ENCODE measurements at places on chromosomes 6 and 20. TPM values are rescaled to one million over a fixed set of nuclear protein-coding genes. Genes with fewer than 3 reads are reported as not detected.

DNA sequence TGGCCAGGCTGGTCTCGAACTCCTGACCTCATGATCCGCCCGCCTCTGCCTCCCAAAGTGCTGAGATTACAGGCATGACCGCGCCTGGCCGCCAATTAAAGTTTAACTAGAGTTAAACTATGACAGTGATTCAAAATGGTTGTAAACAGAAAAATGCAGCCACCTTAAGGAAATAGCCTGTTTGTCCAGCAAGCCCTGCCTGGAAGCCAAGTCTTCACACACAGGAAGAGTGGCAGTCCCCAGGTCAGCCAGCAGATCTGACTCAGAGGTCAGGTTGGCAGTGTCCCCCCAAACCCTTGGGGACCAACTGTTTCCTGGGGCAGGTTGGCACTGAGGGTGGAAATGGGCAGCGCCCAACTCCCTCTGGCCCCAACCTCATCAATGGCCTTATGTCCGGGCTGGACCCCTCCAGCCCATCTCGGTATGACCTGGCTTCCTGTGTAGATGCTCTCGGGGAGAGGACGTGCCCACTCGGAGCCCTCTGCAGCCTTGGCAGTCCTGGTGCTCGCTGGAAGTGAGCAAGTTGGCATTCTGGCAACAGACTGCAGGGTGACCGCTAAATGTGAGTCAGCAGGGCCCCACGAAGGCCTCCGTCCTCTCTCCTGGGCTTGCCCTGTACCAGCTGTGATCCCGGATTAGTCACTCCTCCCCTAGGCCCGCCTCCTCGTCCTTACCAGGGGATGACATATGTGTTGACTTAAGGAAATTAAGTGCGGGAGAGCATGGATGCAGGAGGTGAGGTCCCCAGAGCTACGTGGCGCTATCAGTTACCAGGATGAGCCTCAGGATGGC lies 9.7 kb upstream of the HSP90AB1 start:
- no peaks in the 10 kb centered on the region for H3K27me3 ChIP-seq
- H3K4me1 ChIP-seq: peaks cover 41% of the 10 kb centered on the region
- peak; percentile 99 for DNase-seq
- peaks cover 50% of the 10 kb centered on the region for H3K36me3 ChIP-seq
- H3K4me3 ChIP-seq: peak overlapping the region; percentile 83

- H3K27me3 ChIP-seq: no peaks in the 10 kb centered on the region
- H3K4me1 ChIP-seq: no peaks in the 10 kb centered on the region
- no peaks in the 10 kb centered on the region for H3K36me3 ChIP-seq
- H3K4me3 ChIP-seq: no peak overlapping the region
- no peak overlapping the region for H3K27ac ChIP-seq
- no peak for DNase-seq
Observed at GRCh38 chr6:126147291-126147815, 161.0 kb downstream of the TRMT11 start.

- H3K4me1 ChIP-seq: no peaks in the 10 kb centered on the region
- H3K27ac ChIP-seq: no peak overlapping the region
- no peaks in the 10 kb centered on the region for H3K27me3 ChIP-seq
- H3K4me3 ChIP-seq: no peak overlapping the region
- H3K36me3 ChIP-seq: peaks cover 12% of the 10 kb centered on the region
- no peak for DNase-seq
Observed at GRCh38 chr6:166933396-166933795, 23.0 kb downstream of the RNASET2 start.

DNA sequence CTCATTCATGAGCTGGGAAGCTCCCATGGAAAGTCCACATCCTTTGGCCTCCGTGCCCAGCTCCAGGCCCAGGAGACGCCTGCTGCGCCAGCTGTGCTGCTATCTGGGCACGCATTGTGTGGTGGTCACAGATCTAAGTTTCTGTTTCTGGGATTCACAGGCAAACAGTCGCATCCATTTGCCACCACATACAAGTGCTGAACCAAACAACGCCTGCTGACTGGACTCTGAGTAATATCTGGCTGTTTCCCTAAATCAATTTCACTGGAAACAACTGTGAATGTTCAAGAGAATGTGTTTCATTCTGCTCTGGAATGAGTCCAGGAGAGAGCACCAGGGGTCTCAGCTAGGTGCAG lies 45.5 kb downstream of the IRF4 start:
- H3K36me3 ChIP-seq: no peaks in the 10 kb centered on the region
- no peak overlapping the region for H3K4me3 ChIP-seq
- no peak overlapping the region for H3K27ac ChIP-seq
- H3K27me3 ChIP-seq: peaks cover 30% of the 10 kb centered on the region
- DNase-seq: no peak
- peaks cover under 1% of the 10 kb centered on the region for H3K4me1 ChIP-seq

- H3K27ac ChIP-seq: no peak overlapping the region
- H3K27me3 ChIP-seq: no peaks in the 10 kb centered on the region
- DNase-seq: no peak
- no peaks in the 10 kb centered on the region for H3K36me3 ChIP-seq
Observed at GRCh38 chr6:11908436-11909105, 103.5 kb upstream of the HIVEP1 start.

DNA sequence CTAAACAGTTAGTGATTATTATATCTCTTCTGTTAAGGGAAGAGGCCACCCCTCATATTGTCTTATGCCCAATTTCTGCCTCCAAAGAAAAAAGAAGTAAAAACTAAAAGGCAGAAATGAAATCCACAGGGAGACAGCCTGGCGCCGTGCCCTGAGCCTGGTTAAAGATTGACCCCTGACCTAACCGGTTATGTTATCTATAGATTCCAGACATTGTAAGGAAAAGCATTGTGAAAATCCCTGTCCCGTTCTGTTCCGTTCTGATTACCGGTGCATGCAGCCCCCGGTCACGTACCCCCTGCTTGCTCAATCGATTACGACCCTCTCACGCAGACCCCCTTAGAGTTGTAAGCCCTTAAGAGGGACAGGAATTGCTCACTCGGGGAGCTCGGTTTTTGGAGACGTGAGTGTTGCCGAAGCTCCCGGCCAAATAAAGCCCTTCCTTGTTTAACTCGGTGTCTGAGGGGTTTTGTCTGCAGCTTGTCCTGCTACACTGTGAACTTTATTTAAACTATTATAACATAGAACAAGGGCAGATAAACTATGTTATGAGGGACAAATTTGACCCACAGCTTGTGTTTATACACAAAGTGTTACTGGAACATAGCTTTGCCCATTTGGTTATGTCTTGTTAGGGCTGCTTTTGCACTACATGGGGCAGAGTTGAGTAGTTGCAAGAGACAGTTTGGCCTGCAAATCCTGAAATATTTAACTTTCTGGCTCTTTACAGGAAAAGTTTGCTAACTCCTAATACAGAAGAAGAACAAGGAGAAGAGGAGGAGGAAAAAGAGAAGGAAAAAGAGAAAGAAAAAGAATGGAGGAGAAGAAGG lies 49.6 kb downstream of the CD24 start:
- H3K36me3 ChIP-seq: peaks cover 12% of the 10 kb centered on the region
- peaks cover 23% of the 10 kb centered on the region for H3K4me1 ChIP-seq
- no peaks in the 10 kb centered on the region for H3K27me3 ChIP-seq

GRCh38 chr20:18705910-18706309 lies 107.7 kb upstream of the SCP2D1 start:
- H3K36me3 ChIP-seq: no peaks in the 10 kb centered on the region
- no peak overlapping the region for H3K4me3 ChIP-seq
- no peaks in the 10 kb centered on the region for H3K27me3 ChIP-seq
- no peak overlapping the region for H3K27ac ChIP-seq
- no peak for DNase-seq

- peaks cover 21% of the 10 kb centered on the region for H3K36me3 ChIP-seq
- H3K27me3 ChIP-seq: no peaks in the 10 kb centered on the region
- peak overlapping the region; percentile 95 for H3K27ac ChIP-seq
- H3K4me1 ChIP-seq: peaks cover 21% of the 10 kb centered on the region
Observed at GRCh38 chr20:38961530-38962043, 557 bp upstream of the DHX35 start.

- peaks cover 40% of the 10 kb centered on the region for H3K4me1 ChIP-seq
- H3K27ac ChIP-seq: peak overlapping the region; percentile 61
- peaks cover 6% of the 10 kb centered on the region for H3K36me3 ChIP-seq
- DNase-seq: peak; percentile 80
Observed at GRCh38 chr6:1641343-1641885, 31.7 kb downstream of the FOXC1 start.

- no peak overlapping the region for H3K27ac ChIP-seq
- peaks cover 8% of the 10 kb centered on the region for H3K27me3 ChIP-seq
- no peak for DNase-seq
- H3K4me1 ChIP-seq: peaks cover 8% of the 10 kb centered on the region
- H3K36me3 ChIP-seq: no peaks in the 10 kb centered on the region
Observed at GRCh38 chr20:38863024-38863851, 57.7 kb downstream of the PPP1R16B start.

DNA sequence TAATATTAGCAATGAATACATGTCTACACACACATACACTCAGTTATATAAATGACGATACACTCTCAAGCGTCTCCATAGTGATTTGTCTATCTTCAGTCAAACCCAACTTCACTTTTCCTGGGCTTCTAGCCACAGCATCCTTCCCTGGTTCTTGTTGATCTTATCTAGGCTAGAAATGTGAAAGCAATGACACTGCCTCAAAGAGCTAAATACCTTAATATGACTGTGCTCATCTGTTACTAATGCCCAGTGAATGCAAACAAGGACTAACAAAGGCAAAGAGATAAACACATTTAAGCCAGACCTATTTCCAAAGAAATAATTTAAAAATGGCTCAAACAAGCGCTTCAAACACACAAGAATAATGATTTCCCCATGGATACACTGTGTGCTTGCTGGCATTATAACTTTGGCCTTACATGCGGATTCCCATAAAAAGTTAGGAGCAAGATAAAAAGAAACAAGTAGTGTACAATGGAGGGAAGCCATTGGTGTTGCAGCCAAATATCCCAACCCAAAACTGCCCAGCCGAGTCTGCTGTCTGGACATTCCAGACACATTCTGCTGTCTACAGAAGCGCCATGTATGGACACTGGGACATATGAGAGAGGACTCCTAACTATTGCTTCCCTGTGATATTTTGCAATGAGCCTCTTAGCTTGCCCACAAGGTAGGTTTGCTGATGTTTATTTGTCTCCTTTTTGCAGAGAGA lies 19.5 kb upstream of the DAAM2 start:
- no peaks in the 10 kb centered on the region for H3K4me1 ChIP-seq
- H3K36me3 ChIP-seq: no peaks in the 10 kb centered on the region
- H3K27me3 ChIP-seq: peaks cover 11% of the 10 kb centered on the region
- no peak overlapping the region for H3K4me3 ChIP-seq
- no peak overlapping the region for H3K27ac ChIP-seq
- no peak for DNase-seq

GRCh38 chr6:5230081-5230480 lies 30.7 kb downstream of the LYRM4 start:
- no peaks in the 10 kb centered on the region for H3K36me3 ChIP-seq
- no peaks in the 10 kb centered on the region for H3K4me1 ChIP-seq
- H3K4me3 ChIP-seq: no peak overlapping the region
- no peak overlapping the region for H3K27ac ChIP-seq

DNA sequence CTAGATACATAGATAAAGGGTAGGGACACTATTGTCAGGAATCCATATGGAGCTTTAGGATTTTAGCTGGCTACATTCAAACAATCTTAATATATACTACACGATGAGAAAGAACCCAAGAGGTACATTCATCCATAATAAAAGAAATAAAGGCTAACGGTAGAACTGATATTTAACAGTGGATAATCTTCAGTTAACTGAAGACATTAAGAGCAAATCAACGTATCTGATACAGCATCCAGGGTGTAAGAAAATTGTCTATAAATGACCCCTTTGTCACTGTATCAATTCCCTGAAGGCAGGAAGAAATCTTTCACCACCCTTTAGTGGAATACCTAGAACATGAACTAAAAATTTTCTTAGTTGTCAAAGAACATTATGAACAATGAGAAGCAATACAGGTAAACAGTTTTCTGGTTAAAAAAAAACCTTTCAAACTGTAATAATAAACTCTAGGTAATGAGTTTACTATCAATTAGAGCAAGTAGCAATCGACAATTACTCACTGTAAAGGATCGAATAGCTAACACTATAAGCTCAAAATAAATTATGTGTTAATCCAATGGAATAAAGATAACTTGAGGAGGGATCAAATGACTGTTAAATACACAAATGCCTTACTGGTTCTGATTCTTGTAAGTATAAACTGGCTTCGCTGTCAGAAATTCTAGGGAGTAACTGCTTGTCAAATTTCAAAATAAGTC lies 11.8 kb downstream of the ROMO1 start:
- no peaks in the 10 kb centered on the region for H3K27me3 ChIP-seq
- DNase-seq: no peak
- peaks cover 11% of the 10 kb centered on the region for H3K4me1 ChIP-seq

DNA sequence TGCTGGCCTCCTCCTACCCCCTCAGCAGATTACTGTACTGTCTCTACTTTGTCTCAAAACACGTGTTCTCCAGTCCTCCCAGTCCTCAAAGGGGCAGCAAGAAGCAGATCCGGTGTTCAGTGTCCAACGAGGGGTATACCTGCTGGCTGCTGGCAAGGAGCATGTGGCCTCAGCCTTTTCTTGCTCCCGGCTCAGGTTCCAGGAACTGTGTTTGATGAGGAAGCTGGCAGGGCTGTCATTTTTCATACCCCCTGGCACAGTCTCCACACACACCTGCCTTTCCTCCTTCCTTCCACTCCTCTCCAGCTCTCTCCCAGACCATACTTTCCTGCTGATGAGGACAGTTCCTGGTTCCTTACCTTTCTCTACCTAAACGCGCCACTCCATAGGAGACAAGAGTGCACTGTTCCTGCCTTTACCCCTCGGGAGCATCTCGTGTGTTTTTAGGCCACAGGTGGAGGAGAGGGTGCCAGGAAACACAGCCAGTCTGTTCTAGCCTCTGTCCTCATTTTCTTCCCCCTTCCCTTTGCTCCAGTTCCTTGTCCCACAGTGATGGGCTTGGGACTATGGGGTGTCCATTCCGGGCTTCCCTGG lies 77.2 kb downstream of the SSR1 start:
- peak overlapping the region; percentile 59 for H3K4me3 ChIP-seq
- peak overlapping the region; percentile 95 for H3K27ac ChIP-seq
- H3K27me3 ChIP-seq: no peaks in the 10 kb centered on the region

DNA sequence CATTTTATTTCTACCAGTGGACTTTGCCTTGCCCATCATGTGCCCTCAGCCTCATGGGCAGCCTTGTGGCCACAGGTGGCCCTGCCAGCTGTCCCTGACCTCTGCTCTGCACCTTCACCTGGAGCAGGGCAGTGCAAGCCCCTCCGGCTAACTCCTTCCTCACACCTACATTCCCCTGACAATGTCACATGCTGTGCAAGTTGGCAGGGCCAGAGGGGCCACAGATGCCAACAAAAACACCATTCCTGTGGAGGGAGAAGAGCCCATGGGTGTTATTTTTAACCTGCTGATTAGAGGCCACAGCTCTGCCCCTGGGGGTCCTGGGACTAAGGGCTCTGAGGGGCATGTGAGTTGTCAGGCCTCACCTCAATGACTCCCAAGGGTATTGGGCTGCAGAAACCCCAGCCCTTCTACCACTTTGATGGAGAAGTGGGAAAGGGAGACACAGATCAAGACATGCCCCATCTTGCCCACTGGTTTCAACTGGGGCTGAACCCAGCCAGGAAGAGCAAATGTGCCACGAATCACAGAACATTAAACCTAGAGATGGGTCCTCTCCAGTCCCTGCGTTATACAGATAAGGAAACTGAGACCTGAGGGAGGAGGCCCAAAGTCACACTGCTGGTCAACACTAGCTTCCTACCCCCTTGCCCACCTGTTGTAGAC lies 65.0 kb downstream of the MRPL14 start:
- DNase-seq: no peak
- no peak overlapping the region for H3K4me3 ChIP-seq
- H3K27ac ChIP-seq: peak overlapping the region; percentile 63
- H3K27me3 ChIP-seq: no peaks in the 10 kb centered on the region
- peaks cover 60% of the 10 kb centered on the region for H3K4me1 ChIP-seq

- no peak overlapping the region for H3K4me3 ChIP-seq
- H3K36me3 ChIP-seq: peaks cover 5% of the 10 kb centered on the region
- H3K27me3 ChIP-seq: no peaks in the 10 kb centered on the region
Observed at GRCh38 chr20:10857352-10858070, 183.7 kb upstream of the JAG1 start.

The BHLHE23 gene
- total RNA-seq: not detected

The ADGB gene
- not detected for total RNA-seq

The MOXD1 gene
- 13.2 TPM for total RNA-seq

The FRK gene
- total RNA-seq: 21.2 TPM

The MUC21 gene
- total RNA-seq: not detected

The PAK5 gene
- total RNA-seq: 0.07 TPM

The CFAP61 gene
- total RNA-seq: not detected

Data from Calu3 (cell line).